Upper lobe of right lung (tissue), 1 donor: ENCODE measurements at places on chromosomes 5 and 9.

DNA sequence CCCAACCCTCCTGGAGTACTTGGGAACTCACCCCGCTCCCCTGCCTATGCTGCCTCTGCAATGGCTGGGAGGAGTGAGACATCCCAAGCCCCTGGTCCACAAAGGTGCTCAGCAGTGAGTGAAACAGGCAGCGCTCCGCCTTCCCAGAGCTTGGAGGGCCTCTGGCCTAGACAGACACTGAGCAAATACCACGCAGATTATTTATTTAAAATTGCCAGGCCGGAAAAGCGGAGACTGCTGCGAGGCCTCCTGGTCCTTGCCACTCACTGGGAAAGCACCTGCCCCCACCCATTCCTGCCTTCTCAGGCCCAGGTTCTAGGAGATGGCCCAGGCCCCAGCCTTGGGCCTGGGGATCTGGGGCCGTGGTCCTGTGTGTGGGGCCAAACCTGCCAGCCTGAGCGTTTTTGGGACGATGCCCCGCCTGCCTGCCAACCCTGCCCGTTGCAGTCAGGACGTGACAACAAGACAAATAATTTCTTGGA, 17.4 kb downstream of the FGF18 start:
- no peak for DNase-seq

DNA sequence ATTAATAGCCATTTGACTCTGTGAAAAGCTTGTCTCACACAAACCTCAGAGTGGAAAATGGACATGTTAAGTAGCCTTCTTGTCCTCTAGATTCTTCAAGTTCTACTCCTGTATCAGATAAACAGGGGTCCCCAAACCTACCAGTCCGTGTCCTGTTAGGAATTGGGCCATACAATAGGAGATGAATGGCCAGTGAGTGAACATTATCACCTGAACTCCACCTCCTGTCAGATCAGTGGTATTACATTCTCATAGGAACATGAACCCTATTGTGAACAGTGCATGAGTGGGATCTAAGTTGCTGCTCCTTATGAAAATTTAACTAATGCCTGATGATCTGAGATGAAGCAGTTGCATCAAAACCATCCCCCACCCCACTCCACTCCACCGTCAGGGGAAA, 136.3 kb downstream of the TMEM232 start:
- no peak for DNase-seq

GRCh38 chr5:149605998-149606724, 24.9 kb downstream of the ARHGEF37 start:
- DNase-seq = no peak

GRCh38 chr5:171418316-171418981, 998 bp upstream of the FGF18 start:
- peak; percentile 88 for DNase-seq

DNA sequence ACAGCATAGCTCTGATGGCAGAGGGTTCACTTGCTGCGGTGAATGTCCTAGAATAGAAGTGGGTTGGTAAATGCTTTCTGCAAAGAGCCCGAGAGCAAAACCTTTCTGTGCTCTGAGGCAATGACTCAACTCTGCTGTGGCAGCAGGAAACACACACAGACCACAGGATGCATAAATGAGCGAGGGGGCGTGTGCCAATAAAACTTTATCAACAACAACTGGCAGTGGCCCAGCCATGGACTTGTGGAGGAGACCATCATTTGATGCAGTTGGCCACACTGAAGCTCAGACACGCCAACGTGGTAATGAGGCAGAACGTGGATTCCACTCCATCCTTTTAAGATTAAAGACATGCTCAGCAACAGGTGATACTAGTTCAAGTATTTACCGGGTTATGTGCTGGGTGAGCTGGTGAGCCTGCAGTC, 6.8 kb downstream of the MRPL36 start:
- DNase-seq = no peak

GRCh38 chr9:133852431-133852830, 114.3 kb upstream of the SARDH start:
- no peak for DNase-seq

GRCh38 chr5:33043343-33043997, 332.3 kb downstream of the NPR3 start:
- no peak for DNase-seq

GRCh38 chr5:6059137-6059800, 319.1 kb downstream of the MED10 start:
- no peak for DNase-seq

- no peak for DNase-seq
Observed at GRCh38 chr9:112032009-112032408, 135.4 kb downstream of the UGCG start.

GRCh38 chr9:94855903-94856302, 129.4 kb downstream of the AOPEP start:
- no peak for DNase-seq

DNA sequence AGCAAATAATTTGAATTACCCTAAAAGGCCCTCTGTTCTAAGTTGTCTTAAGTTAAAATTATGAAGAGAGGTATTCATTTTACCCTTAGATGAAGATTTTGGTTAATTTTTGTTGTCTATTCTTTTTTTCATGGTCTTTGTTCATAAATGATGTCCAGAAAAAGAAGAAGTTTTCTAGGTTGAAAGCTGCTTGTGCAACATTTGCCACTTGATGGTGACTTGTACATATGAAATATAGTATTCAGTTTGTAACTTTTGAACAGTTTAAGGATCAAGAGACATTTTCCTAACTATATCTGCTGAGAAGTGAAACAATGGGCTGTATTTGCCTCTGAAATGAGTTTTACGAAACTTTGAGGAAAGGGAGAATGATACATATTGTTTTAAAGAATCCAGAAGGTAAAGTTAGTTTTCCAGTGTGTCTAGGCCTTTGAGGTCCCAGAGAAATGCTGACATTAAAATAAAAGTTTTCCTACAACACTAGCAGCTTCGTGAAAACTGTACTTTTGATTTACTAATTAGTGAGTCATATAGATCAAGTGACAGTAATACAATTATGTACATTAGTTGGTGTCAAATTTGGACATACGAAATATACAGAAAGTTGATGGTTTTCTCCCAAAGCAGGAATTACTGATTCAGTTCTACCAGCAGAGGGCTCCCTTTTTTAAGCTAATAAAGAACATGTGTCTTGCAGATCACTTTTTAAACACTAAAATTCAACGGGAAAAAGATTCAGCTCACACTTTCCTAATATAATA, 70.5 kb downstream of the PIK3R1 start:
- no peak for DNase-seq

GRCh38 chr5:169785771-169786618, 148.9 kb downstream of the DOCK2 start:
- no peak for DNase-seq

DNA sequence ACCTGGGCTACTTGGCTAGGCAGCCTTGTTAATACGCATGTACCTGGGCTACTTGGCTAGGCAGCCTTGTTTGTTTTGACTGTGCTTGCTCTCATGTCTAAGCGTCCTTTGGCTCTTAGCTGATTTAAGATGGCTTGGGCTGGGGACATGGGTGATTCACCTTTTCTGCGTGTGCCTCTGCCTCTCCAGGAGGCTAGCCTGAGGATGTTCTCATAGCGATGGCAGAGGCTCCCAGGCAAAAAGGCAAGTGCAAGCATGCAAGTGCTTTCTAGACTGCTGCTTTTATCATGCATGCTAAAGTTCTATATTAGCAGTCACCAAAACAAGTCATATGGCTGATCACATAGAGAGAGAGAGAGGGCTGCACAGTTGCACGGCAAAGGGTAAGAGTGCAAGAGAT, 300.5 kb downstream of the IRX1 start:
- DNase-seq = no peak

GRCh38 chr5:34622098-34622400, 34.1 kb upstream of the RAI14 start:
- DNase-seq = no peak

DNA sequence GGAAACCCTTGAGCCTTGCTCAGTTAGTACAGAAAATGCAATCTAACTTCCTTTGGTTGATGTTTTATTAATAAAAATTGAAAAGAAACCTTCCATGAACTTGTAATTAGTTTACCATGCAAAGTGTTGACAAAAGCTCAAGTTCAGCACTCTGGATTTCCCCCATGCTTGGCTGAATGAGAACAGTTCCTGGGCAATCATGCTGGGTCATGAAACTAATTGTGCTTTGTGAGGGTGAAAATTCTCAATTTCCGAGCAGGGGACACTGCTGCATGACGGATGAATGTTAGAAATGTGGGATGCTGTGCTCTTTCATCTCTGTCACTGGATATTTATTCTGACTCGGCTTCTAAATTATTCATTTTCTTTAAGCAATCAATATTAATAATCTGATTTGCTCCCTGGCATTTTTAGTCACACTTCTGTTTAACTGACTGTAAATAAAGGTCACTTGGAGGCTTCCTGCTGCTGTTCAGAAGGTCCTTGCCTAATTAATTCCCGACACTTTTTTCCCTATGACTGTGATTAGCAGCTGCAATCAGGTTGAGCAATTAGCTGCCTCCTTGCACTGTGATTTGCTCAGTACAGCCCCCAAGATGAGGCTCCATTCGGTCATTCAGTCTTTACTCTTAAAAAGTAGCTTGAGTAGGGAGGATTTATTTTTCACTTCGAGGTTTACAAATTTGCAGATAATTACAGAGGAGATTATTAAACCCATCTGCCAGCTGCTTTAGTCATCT, 678.1 kb upstream of the ZNF608 start:
- no peak for DNase-seq

GRCh38 chr9:119091074-119091473, 278.2 kb downstream of the BRINP1 start:
- no peak for DNase-seq

DNA sequence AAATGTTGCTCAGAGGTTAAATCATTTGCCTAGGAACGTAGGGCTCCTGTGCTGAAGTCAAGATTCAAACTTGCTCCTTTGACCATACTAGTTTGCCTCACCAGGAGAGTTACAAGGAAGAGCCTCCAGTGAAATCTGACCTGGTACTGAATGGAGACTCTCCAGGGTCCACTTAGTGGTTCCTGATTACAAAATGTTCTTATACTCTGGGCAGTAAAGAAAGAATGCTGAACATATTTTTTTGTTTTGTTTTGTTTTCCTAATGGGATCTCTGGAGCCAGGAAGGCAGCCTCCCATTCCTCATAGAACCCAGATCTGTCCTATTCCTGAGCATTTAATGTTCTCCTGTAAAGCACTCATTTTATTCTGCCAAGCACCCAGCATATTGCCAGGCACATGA, 256.5 kb upstream of the CLINT1 start:
- DNase-seq = no peak

GRCh38 chr5:134846641-134846960, 833 bp downstream of the C5orf24 start:
- no peak for DNase-seq

GRCh38 chr9:98291820-98292219, 36.4 kb upstream of the TBC1D2 start:
- DNase-seq = no peak

GRCh38 chr9:126150411-126151030, 176.1 kb upstream of the MVB12B start:
- DNase-seq = peak; percentile 18

GRCh38 chr5:64693636-64694035, 3.3 kb downstream of the SHISAL2B start:
- no peak for DNase-seq

- no peak for DNase-seq
Observed at GRCh38 chr5:131769336-131769735, 27.5 kb downstream of the FNIP1 start.

DNA sequence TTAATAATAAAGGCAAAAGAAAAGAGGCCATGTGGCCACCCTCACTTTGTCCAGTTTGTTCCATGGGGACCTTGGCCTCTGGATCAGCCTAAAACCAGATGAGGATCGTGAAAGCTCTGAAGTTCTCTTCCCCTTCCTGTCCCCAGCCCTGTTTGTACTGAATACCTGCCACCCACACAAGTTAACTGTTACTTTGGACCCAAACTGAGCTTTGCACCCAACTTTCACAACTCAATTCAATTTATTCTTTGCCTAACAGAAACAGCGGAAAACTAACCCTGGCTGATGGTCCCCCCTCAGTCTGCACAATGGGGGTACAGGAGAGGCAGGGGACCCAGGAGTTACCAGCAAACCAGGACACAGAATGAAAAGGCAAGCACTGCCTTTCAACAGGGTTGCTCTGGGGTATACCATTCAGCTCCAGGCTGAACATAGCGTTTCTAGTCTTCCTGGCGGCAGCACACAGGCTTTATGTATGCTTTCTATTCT, 28.2 kb downstream of the ABCA1 start:
- no peak for DNase-seq

DNA sequence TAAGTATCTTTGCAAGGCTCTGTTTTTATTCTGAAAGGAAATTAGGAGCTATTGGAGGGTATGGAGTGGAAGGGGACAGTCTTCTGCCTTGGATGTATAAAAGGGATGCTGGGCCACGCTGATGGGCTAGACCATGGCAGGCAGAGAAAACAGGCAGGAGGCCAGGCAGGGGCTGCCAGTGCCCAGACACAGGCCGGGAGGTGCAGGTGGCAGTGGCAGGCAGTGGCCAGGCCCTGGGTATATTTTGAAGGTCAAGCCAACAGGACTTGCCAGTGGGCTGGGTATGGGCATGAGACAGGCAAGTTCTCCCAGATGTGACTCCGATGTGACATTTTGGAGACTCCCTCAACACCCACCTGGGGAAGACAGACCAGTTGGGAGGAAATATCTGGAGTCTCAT, 131.9 kb downstream of the KCNIP1 start:
- DNase-seq = no peak

DNA sequence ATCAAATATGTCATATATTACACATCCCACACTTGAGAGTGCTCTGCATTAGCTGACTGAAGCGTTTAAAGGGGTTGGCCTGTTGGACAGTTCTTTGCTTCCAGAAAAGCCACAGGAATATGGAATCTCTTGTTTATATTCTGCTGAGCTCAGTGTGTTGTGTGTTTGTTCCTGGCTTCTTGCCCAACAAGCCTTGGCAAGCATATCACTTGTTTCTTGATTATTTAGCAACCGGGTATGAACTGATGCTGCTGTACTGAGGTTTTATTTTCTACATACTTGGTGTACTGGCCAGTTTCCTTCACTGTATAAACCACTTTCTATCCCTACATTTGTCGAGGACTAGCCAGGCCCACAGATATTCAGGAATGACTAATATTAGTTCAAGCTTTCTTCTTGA, 378.9 kb downstream of the KCTD16 start:
- no peak for DNase-seq

DNA sequence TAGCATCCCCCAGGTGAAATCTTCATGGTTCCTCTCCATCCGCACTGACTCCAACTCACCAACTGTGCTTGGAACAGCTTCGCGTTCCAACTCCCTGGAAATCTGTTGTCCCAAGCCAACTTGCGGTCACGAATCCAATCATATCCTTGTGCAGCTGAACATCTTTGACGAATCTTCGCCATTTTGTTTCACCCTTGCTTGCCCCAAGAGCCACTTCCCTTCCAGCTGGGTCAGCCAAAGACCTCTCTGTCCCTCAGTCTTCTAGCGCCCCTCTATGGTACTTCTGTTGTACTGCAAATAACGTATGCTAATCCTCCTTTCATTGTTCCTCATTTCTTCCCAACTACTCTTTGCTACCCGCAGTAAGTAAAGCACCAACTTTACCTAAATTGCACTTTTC, 61.0 kb upstream of the TARS1 start:
- DNase-seq = no peak
